ENCODE measurements at places on chromosomes 13 and 19. TPM values are rescaled to one million over a fixed set of nuclear protein-coding genes. Genes with fewer than 3 reads are reported as not detected.

The ZNF780A gene
- 11.2 TPM for total RNA-seq

GRCh38 chr19:50371914-50372475 is 4.3 kb upstream of the NR1H2 start:
- no peak for DNase-seq

DNA sequence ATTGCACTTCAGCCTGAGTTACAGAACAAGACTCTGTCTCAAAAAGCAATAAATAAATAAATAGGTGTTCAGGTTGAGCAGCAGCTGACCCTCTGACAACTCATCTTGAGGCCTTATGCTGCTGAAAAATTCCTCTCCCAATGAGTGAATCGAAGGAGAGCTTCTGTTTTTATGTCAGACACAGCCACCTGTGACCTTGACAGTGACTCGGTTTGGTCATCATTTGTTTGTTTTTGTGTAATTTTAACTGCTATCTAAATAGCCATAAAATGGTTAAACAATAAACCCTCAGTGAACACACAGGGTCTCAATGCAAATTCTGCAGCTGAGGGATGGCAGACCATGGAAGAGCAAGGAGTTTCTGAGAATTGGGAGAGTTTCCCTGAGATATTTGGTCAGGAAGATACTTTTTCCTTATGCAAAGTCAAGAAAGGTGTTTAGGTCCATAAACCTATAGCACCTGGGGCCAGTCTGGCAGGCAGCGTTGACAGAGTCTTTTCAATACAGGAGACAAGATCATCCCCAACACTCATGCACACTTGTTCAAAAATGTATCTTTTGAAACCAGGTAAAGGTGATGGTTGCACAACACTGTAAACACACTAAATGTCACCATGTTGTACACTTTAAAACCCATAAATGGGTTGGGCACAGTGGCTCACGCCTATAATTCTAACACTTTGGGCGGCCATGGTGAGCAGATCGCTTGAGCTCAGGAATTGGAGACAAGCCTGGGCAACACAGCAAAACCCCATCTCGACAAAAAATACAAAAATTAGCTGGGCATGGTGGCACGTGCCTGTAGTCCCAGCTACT is 16.6 kb upstream of the SLC25A30 start:
- no peak for DNase-seq

The ADAMTSL5 gene
- 69.7 TPM for total RNA-seq

DNA sequence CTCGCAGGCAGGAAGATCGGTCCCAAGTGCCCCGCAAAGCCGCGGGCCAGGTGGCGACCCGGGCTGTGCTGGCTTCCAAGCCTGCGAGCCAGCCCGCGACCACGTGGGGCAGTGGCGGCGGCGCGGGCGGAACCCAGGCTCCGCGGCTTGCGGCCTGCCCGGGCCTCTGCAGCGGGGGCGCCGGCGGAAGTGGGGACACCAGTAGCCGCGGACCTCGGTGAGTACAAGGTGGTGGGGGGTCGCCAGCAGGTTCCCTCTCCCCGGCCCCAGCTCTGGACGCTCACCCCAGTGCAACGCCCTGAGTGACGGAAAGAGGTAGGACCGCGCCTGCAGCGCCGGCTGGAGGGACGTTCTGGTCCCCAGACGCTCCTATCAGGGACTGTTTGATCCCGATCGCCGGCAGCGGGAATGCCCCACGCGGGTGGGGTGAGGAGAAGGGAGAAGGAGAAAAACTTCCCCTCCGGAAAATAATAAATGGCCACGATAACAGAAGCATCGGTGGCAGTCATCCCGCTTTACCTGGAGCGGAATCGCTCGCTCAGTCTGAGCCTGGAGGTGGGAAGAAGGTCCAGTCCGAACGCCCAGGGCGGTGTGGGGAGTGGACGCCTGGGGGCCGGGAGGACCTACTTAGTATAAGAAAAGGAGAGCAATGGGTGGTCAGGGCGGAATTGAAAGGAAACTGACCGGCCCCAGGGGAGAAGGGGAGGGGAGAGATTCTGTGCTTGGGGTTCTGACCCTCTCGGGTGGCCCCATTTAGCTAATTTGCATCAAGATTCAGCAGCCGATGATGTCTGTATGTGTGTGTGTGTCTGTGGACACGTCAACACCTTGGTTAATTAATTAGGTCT is at the start of gene GEMIN7:
TSS of gene GEMIN7 (plus strand) at position 198 of the 848 bp plus-strand sequence. CDS start 10,855 bp downstream, outside the sequence.
- DNase-seq, result no peak

GRCh38 chr13:82370316-82370715 is 1512.0 kb downstream of the SLITRK1 start:
- DNase-seq, result no peak

The ADGRE3 gene
- 0.46 TPM for total RNA-seq

The RGL3 gene
- 5.8 TPM for total RNA-seq

The HPN gene
- total RNA-seq, result 4.9 TPM

Measured in cardiac septum (tissue), 1 donor.